ENCODE measurements at places on chromosomes 2 and 18. TPM values are rescaled to one million over a fixed set of nuclear protein-coding genes. Genes with fewer than 3 reads are reported as not detected.

DNA sequence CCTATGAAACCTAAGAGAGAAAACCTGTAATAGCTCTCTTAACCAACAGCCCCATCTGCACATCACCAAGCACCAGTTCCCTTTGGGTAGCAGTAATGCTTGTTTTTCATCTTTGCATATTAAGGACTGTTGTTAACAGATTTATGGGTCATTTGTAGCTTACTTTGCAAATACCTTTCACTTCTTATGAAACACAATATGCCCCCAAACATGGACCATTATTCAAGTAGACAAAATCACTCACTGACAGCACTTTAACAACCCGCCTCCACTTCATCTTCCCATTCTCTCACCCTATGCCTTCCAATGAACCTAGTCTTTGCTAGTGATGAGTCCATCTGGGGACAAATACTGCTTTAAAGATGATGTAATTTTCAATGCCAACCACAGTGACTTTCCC, 64.4 kb downstream of the GFPT1 start:
- no peaks in the 10 kb centered on the region for H3K27me3 ChIP-seq
- H3K36me3 ChIP-seq: peaks cover 50% of the 10 kb centered on the region
- no peak for DNase-seq
- no peak overlapping the region for H3K4me3 ChIP-seq
- no peaks in the 10 kb centered on the region for H3K4me1 ChIP-seq
- no peak overlapping the region for H3K27ac ChIP-seq

- H3K4me3 ChIP-seq: peak overlapping the region; percentile 98
- H3K4me1 ChIP-seq: peaks cover 26% of the 10 kb centered on the region
- H3K27ac ChIP-seq: peak overlapping the region; percentile 98
- H3K36me3 ChIP-seq: peaks cover 11% of the 10 kb centered on the region
Observed at GRCh38 chr2:64751286-64752260, 97.9 kb upstream of the SERTAD2 start.

GRCh38 chr18:35777039-35777438, 195.4 kb upstream of the RMP24 start:
- H3K4me3 ChIP-seq: no peak overlapping the region
- DNase-seq: no peak
- H3K27me3 ChIP-seq: peaks cover 23% of the 10 kb centered on the region
- H3K4me1 ChIP-seq: no peaks in the 10 kb centered on the region
- no peaks in the 10 kb centered on the region for H3K36me3 ChIP-seq
- H3K27ac ChIP-seq: no peak overlapping the region

DNA sequence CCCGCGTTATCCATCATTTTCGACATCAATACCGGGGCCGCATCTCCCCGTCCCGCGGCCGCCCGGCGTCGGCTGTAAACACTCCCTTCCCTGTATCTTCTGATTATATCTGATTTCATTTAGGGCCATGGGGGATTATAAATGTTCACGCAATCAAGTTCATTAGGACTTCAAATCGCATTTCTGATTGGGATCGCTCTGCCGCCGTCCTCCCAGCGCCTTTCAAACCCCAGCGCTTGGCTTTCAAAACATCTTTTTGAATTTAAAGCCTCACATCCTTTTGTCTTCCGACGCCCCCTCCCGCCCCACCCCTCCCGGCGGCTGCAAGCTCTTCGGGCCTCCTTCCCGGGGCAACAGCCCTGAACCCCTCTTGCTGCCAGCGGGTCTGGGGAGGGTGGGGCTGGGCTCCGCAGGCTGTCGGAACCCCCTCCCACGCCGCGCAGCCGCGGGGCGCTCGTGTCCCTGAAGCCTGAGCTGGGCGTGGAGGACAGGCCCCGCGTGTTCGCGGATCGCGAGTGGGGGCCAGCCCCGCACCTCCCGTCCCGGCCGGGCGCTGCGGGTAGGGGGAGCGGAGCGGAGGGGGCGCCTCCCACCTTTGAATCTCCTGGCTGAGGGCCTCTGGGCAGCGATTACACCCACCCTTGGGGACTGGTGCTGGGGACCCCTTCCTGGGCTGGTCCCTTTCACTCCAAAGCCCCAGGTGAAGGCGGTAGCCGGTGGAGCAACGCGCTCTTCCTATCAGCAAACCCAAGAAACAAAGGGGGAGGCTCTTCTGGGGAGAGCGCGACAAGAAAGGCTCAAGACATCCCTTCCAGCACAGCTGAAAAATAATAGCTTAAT, 11.3 kb upstream of the GBX2 start:
- no peak for DNase-seq
- H3K4me3 ChIP-seq: no peak overlapping the region
- peaks cover 5% of the 10 kb centered on the region for H3K4me1 ChIP-seq
- peaks cover 62% of the 10 kb centered on the region for H3K27me3 ChIP-seq
- no peaks in the 10 kb centered on the region for H3K36me3 ChIP-seq
- H3K27ac ChIP-seq: no peak overlapping the region

DNA sequence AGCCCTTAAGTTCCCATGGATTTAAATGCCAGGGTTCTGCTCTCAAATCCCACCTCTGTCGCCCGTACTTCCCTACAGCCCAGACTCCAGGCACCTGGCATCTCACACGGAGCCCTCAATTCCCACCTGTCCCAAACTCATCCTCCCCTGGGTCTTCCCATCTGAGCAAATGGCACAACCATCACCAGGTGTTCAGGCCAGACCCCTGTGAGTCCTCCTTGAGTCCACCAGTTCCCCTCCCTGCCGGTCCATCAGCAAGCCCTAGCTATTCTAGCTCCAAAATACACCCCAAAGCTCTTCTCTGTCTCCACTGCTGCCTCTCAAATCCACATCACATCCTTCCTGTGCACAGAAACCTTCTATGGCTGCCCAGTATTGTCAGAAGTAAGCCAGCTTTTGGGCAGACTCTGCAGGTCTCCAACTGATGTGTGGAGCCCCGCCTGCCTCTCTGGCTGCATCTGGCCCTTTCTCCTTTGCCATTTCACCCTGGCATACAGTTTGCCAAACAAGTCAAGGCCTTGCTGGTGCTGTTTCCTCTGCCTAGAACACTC, 67.7 kb downstream of the DNMT3A start:
- peaks cover 27% of the 10 kb centered on the region for H3K36me3 ChIP-seq
- peak overlapping the region; percentile 66 for H3K4me3 ChIP-seq
- peaks cover 64% of the 10 kb centered on the region for H3K4me1 ChIP-seq
- DNase-seq: no peak
- H3K27ac ChIP-seq: peak overlapping the region; percentile 94

Gene TRIM43
- not detected for total RNA-seq

DNA sequence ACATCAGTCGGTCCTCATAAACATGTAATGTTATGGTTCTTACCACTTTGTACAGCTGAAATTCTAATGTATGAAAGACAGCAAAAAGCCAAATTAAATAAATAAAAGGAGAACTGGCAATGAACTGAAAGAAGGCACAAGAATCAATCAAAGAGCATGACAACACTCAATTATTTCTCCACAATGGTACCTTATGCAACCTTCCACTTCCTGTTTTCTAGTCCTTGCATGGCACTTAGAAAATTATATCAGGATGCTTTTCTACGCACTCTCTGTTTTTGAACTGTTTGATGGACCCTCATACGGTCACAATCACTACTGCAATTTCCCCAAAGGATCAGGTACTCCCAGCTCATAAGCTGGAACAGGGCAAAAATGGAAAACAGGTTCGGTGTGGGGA, 81.6 kb downstream of the EPB41L3 start:
- no peak overlapping the region for H3K27ac ChIP-seq
- H3K4me3 ChIP-seq: no peak overlapping the region
- no peaks in the 10 kb centered on the region for H3K4me1 ChIP-seq

Gene ACTR2
- total RNA-seq: 493 TPM

Gene CHRND
- not detected for total RNA-seq

DNA sequence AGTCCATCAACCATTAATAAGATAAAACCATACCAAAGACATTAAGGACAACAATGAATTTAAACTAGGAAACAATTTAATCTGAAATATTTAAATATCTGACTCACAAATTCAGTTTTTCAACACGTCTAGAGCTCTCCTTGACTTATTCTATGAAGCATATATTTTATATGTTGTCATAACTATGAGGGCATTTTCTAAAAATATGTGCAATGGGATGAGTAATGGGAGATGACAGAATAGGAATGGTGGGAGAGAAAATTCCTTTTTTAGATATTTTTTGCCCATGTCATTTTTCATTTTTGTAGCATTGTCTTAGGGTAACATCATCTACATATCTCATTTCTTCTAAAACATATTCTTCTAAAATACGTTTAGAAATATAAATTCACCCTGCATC, 79.2 kb upstream of the CDH2 start:
- no peaks in the 10 kb centered on the region for H3K4me1 ChIP-seq
- DNase-seq: no peak
- no peaks in the 10 kb centered on the region for H3K27me3 ChIP-seq
- H3K36me3 ChIP-seq: no peaks in the 10 kb centered on the region
- no peak overlapping the region for H3K4me3 ChIP-seq
- no peak overlapping the region for H3K27ac ChIP-seq

Gene ECEL1
- total RNA-seq: not detected

Gene NEU2
- not detected for total RNA-seq

Gene ABCB6
- 12.1 TPM for total RNA-seq

GRCh38 chr2:190765386-190766173, 115.0 kb upstream of the GLS start:
- H3K27me3 ChIP-seq: no peaks in the 10 kb centered on the region
- no peaks in the 10 kb centered on the region for H3K4me1 ChIP-seq
- no peak overlapping the region for H3K4me3 ChIP-seq
- H3K36me3 ChIP-seq: no peaks in the 10 kb centered on the region

DNA sequence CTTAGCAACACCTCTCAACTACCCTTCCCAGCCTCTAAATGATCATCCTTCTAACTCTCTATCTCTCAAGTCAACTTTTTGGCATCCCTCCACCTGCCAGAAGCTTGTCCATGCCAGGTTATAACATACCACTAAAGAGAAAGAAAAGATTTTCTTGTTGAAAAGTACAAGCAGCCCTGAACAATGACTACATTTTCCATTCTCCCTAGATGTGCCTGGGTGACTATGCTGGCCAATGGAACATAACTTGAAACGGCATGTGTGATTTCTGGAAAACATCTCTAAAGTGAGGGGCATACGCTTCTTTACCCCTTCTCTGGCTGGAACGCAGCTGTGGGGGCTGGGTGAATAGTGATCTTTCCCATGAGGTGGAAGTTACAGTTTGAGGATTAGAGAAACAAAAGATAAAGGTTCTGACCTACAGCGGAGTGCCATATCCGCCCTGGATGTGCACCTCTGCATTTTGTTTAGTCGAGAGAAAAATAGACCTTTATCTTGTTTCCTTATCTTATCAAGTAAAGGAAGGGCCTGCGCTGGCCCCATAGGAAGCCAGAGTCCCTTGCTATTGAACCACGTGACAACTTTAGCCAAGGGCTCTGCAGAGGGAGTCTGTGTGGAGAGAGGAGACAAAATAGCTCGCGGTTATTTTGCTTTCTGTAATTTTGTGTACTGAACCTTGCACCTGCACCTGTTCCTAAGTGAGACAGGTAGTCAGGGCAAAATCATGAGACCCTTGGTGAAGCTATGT, 436.8 kb downstream of the TGIF1 start:
- no peak overlapping the region for H3K4me3 ChIP-seq
- DNase-seq: no peak
- no peak overlapping the region for H3K27ac ChIP-seq
- no peaks in the 10 kb centered on the region for H3K36me3 ChIP-seq
- H3K27me3 ChIP-seq: peaks cover 5% of the 10 kb centered on the region

DNA sequence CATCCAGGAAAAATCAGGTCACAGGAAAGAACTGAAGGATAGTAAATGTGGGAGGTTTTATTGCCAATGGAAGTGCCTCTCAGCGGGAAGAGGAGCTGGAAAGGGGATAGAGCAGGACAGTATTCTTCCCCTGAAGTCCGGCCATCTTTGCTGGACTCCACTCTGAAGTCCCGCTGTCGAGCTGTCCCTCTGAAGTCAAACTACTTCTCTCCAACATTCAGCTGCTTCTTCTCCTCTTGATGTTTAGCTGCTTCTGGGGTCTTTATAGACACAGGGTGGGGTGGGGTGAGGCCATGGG, 23.5 kb upstream of the SLC39A10 start:
- H3K27me3 ChIP-seq: no peaks in the 10 kb centered on the region
- peaks cover 21% of the 10 kb centered on the region for H3K4me1 ChIP-seq
- no peak overlapping the region for H3K4me3 ChIP-seq
- H3K36me3 ChIP-seq: no peaks in the 10 kb centered on the region

Gene NABP1
- 86.0 TPM for total RNA-seq

Measured in activated B cell treated with CpG ODN at 0.5 μM for 24 hours (primary cell).